ENCODE measurements at places on chromosomes 7 and 10. TPM values are rescaled to one million over a fixed set of nuclear protein-coding genes. Genes with fewer than 3 reads are reported as not detected.

HSPA12A gene
- 22.7 TPM for total RNA-seq

DCLRE1A gene
- 5.2 TPM for total RNA-seq

GRCh38 chr10:15411010-15411409, 39.9 kb upstream of the FAM171A1 start:
- DNase-seq: no peak

- DNase-seq: no peak
Observed at GRCh38 chr7:27031289-27032172, 64.3 kb downstream of the HOXA1 start.

- no peak for DNase-seq
Observed at GRCh38 chr7:50262446-50262845, 42.1 kb upstream of the IKZF1 start.

DNA sequence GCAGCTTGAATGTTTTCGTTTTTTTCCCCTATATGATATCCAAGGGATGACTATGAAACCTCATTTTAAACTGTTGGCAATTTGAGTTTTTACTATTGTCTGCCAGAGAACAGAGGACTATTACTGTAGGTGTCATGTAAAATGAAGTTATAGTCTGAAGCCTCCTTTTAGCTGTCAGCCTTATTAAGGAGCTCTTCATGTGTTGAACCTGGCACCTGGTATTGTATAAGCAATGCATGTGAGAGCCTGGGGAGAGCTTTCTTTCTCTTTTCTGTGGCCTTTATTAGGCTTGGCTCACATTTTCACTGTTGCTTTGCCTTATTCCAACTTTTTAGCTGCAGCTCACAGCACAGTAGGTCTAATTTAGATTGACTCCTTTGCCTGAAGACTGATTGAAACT, 119.1 kb upstream of the FOXP2 start:
- DNase-seq: no peak
